ENCODE measurements at places on chromosomes 12 and 14. TPM values are rescaled to one million over a fixed set of nuclear protein-coding genes. Genes with fewer than 3 reads are reported as not detected.
A peak's percentile ranks its signal among the peaks of the same experiment; 100 is the strongest.

Gene NEUROD4
- total RNA-seq, result not detected

Gene MYBPC1
- 1.6 TPM for total RNA-seq

DNA sequence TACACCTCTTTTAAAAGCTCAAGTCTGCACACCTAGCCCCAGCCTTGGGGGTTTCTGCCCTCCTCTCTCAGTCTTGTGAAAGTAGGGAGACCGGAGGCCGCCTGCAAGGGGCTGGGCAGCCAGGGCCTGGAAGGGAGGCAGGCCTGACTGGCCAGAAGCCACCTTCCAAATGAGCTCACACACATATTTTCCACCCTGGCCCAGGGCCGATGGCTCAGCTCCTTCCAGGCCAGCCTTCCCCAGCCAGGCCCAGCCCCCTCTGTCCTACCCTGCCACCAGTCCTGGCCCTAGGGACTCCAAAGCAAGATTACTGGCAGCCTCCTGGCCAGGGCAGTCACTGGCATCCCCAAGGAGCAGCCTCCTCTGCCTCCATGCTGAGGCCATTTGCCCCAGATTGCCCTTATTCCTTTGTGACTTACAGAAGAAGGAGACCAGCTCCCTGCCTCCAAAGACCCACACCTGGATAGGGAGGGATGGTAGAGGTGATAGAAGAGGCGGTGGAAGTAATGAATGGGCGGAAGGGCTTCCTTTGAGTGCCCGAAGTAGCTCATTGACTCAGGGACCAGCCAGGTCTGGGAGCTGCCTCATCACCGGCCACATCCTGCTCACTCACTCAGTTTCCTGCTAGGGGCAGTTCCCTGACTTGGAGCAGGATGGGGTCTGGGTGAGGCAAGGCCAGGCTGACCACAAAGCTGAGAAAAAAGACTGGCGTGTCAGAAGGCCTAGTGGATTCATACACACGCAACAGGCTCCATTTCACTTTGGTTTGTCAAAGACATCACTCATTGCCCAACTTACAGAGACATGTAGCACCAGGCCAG, 14.8 kb downstream of the MMP14 start:
- peak; percentile 90 for DNase-seq

- no peak for DNase-seq
These were observed 24.1 kb downstream of the DMAC2L start for GRCh38 chr14:50335989-50336824.

DNA sequence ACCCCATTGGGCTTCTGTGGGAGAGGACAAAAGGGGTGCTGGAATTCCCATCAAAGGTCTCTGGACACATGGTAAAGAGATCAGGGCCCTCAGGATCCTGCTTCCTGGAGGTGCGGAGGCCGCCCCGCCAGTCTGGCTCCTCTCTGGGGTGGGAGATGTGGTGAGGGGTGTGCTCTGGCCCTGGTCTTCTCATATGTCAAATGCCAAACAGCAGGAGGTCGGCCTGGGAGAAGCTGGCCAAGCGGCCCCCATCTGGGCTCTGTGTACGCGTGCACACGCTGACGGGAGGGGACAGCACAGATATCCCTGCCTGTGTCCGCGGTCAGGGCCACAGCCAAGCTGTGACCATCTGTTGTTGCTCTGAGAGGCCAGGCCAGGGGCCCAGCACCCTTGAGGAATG, 14.1 kb downstream of the FIGNL2 start:
- DNase-seq, result no peak

DNA sequence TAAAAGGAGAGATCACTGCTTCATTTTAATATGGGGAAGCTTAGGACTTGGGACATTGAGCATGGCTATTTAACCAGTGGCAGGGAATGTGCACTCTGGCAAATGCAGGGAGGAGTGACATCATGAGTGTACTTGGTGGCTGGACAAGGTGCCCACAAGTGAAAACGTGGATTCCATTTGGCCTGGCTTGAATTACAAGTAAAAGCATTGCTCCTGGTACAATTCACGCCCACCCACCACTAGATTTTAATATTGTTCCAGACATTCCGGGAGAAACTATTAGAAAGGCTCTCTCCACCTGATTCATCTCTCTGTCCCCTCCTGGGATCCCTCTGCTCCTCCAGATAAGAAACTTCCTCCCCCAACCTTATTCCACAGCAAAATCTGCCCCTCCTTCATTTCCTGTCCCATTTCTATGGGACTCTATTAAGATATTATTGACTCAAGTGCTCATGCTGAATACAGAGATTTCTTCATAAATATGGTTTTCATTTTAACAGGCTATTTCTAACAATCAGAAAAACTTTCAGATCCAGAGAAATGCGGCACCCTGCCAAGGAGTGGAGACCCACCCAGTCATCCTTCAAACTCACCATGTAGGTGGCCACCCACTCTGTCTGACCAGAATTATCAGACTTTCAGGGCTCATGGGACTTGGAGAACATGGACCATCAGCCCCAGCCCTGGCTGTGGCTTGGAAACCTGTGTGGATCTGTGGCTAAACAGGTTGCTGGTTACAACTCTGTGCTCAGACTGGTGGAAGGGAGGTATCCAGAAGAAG, 43.2 kb downstream of the SSPN start:
- DNase-seq, result no peak

- no peak for DNase-seq
These were observed 176.6 kb upstream of the CDKN3 start for GRCh38 chr14:54220071-54220703.

GRCh38 chr14:93018366-93018765, 95.4 kb downstream of the CHGA start:
- no peak for DNase-seq

- no peak for DNase-seq
These were observed 60.5 kb downstream of the AMN start for GRCh38 chr14:102982852-102983470.

Gene TAMALIN
- total RNA-seq, result 50.7 TPM

DNA sequence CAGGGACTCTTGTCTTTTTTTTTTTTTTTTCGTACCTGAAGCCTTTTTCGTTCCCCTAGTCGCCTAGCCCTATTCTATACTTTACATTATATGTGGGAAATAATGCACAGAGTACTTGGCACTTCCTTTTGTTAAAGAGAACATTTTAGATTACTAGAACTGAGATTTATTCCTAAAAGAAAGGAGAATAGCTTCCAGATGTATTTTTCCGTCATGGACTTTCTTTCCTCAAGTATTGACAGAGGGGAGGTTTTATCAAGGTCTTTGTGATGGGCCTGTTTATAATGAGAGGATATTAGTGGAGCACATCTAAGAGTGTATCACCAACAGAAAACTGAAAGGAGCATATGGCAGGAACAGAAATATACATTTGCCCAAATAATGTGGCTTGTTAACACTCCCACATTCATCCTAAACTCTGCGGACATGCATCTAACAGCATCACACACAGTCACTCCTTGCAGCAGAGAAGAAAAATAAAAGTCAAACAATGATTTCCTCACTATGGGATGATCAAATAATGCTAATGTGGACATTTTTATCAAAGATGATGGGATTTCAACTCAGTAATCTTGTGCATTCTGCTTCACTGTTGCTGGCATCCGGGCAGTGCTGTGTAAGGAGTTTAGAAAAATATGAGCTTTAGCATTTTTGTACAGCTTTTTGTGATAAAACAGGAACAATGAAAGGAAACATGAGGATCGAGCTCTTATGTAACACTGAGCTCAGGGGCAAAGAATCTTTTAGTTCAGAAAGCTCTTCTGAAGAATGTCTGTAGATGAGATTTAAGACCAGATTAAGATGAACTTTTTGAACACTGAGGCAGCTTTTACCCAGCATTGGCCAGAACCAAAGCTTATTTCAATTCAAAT, 183.1 kb downstream of the EGLN3 start:
- DNase-seq, result no peak

- DNase-seq, result no peak
These were observed 1.5 kb downstream of the BIN2 start for GRCh38 chr12:51322452-51322851.
